ENCODE measurements at places on chromosomes 12 and 14.

- DNase-seq, result no peak
These were observed 222.1 kb upstream of the HMGA2 start for GRCh38 chr12:65602253-65602609.

DNA sequence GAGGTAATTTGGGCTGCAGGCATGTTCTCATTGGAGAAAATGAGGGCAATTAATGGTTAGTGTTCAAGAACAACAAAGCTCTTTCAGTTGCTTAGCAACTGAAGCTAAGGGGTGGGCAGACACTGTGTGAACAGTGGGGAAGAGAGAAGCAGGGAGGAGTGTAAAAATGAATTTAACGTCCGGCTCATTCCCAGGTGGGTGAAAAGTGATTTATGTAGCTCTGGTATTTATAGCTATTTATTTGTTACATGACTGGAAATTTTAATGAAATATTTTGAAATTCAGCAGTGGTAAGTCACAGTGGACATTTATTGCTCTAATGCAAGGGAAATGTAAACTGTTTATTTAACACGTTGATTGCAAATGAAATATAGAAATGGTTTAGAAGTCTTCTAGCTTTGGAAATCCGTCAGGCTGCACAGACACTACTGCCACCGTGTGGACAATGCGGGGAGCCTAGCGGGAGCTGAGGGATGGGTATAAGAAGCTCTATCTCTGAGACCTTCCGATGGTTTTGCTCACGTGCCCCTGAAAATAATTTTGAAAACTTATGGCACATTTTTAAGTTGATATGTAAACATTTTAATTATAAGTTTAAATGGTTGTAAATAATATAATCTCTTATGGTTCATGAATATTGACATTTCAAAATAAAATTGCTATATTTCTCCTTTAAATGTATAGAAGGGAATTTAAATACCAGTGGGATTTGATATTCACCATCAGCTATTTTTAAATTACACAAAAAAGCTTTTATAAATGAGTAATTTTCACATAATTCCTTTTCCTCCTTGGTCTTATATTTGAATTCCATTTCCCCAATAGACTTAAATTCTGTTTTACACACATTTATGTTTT is 54.4 kb downstream of the E2F7 start:
- DNase-seq, result peak; percentile 55

DNA sequence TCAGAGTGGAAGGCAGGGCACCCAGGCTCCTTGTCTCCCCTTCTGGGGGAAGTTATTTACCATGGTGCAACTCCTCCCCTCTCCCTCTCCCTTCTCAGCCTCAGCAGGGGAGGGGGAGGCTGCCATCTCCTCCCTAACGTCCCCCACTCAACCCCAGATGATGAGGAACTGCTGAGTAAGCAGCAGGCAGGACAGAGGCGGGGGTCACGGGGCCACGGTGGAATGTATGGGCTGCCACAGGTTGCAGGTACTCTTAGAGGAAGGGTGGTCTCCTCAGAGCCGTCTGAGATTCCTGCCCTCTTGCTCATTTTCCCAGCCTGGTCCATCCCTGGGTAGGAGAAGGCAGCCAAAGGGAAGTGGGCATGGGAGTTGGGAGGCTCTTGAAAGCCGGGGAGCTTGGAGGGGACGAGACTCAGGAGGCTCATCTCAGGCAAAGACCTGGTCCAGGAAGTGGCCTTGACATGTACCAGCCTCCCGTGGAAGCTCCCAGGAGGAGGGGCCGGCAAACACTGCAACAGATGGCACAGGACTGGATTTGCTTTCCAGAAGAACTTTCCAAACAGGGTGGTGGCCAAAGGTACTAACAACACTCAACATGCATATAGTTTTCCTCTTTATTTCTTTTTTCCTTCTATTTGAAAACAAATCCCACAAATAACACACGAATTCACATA is 19.0 kb downstream of the RIN3 start:
- no peak for DNase-seq

DNA sequence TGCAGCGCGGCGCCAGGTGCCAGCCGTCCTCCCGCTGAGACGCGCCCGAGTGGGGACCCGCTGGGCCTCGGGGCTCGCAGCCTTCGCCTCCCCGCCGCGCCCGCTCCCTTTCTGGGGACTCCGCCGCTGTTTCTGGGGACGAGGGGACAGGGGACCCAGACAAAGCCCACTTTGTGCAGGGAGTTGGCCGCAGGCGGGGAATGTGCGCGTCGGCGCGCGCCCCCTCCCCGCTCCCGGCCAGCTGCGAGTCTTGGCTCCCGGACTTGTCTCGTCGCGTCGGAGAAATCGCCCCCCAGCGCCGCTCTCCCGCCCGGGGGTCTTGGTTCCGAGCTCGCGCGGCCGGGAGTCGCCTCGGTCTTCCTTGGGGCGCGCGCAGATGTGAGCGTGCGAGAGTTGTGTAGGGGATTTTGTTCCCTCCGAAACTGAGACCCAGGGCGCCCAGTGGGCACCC is 717 bp downstream of the VASH1 start:
- peak; percentile 35 for DNase-seq

DNA sequence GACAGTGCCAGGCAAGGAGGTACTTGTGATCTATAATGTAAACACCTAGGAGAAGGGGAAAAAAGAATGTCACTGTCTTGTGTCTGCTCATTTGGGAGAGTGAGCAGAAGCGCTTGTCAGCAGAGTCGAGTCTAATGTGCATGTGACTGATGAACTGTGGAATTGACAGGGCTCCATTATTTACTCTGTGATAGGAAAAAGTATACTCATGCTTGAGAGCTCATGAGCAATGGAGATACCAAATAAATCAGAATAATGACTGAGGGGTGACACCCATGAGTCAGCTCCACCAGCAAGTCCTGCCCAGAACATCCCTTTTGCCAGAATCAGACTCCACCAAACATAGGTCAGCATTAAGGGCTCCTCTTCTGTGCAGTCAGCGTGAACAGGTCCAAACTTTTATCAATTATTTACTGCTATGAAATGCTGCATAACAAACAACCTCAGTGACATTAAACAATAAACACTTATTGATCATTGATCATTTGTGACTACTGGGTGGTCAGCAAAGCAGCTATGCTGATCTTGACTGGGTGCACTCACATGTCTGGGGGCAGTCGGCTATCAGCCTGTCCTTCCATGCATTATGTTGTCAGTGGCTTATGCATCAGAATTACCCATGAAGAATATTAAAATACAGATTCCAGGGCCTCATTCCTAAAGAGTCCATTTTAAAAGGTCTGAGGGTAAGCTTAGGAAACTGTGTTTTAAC is 29.2 kb upstream of the WSCD2 start:
- no peak for DNase-seq

Measured in NCI-H1092 treated with DMSO at 0.1 percent for 48 hours (cell line).